ENCODE measurements at places on chromosomes 11 and 22. TPM values are rescaled to one million over a fixed set of nuclear protein-coding genes. Genes with fewer than 3 reads are reported as not detected.

Gene C11orf97
- not detected for total RNA-seq

Gene SPDYC
- total RNA-seq: not detected

Gene MS4A3
- not detected for total RNA-seq

Gene TCF20
- total RNA-seq: 77.8 TPM

Gene ANKK1
- total RNA-seq: 0.43 TPM

DNA sequence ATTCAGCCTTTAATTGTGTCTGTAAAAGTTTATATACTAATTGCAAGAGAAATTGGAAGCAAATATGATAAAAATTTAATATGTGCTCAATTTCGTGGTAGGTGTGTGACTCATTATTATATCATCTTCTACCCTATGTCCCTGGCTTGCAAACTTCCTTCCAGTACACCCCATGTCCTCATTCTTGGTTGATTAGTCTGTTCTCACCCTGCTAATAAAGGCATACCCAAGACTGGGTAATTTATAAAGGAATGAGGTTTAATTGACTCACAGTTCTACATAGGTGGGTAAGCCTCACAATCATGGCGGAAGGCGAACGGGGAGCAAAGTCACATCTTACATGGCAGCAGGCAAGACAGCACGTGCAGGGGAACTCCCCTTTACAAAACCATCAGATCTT lies 11.9 kb downstream of the MRGPRX3 start:
- no peaks in the 10 kb centered on the region for H3K4me1 ChIP-seq
- no peak for DNase-seq
- H3K36me3 ChIP-seq: no peaks in the 10 kb centered on the region
- peaks cover 20% of the 10 kb centered on the region for H3K27me3 ChIP-seq

DNA sequence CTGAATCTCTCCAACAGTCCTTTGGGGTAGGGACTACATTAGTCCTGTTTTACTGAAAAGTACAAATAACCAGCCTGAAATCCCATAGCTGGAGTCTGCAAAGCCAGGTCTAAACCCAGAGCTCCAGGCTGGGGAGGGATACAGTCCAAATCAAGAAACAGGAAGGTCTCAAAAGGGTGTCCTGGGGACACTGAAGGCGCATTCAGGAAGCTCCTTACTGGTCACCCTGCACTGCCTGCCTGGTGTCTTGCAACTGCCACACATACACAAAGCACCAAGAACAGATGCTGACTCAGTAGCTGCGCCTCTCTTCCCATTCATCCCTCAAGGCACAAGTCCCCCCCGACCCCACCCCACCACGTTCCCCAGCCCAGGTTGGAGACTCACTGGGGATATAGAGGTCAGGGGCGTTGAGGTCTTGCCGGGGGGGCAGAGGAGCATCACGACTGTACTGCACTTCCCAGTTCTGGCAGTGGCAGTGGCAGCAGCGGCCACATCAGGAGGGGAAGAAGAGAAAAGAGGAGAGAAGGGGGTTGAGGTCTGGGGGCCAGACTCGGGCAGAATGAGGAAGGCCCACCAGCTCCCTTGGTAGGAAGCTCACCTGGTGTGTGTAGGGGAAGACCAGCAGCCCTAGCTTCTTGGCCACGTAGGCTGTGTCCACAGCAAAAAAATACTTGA lies 1.6 kb downstream of the YIF1A start:
- DNase-seq: no peak
- H3K4me3 ChIP-seq: peak overlapping the region; percentile 77
- peak overlapping the region; percentile 91 for H3K27ac ChIP-seq
- peaks cover 18% of the 10 kb centered on the region for H3K4me1 ChIP-seq
- no peaks in the 10 kb centered on the region for H3K27me3 ChIP-seq

GRCh38 chr11:117219995-117220394 lies 11.9 kb downstream of the PCSK7 start:
- no peaks in the 10 kb centered on the region for H3K27me3 ChIP-seq
- DNase-seq: no peak
- H3K4me1 ChIP-seq: peaks cover 23% of the 10 kb centered on the region
- peaks cover 10% of the 10 kb centered on the region for H3K36me3 ChIP-seq
- no peak overlapping the region for H3K27ac ChIP-seq
- H3K4me3 ChIP-seq: no peak overlapping the region

GRCh38 chr11:128831174-128832120 lies 35.6 kb downstream of the KCNJ1 start:
- H3K36me3 ChIP-seq: no peaks in the 10 kb centered on the region
- DNase-seq: peak; percentile 88
- H3K4me1 ChIP-seq: peaks cover 17% of the 10 kb centered on the region
- H3K4me3 ChIP-seq: no peak overlapping the region
- no peaks in the 10 kb centered on the region for H3K27me3 ChIP-seq

- H3K27ac ChIP-seq: no peak overlapping the region
- no peak overlapping the region for H3K4me3 ChIP-seq
- no peak for DNase-seq
Measured at GRCh38 chr11:111302298-111302697, 4.0 kb downstream of the POU2AF3 start.

DNA sequence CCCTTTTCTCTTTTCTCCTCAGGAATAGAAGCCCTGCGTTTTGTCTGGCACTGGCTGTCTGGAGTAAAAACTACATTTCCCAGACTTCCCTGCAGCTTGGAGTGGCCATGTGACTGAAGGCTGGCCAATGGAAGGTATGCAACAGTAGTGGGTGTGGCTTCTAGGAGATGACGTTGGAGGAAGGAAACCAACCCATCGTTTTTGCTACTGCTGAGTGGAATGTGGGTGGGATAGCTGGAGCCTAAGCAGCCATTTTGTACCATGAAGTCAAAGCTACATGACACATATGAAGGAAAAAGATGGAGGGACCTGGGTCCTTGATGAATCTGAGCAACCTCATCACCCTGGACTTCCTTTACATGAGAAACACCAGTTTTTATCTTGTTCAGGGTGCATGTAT lies 19.6 kb downstream of the FGF3 start:
- no peaks in the 10 kb centered on the region for H3K4me1 ChIP-seq
- no peak overlapping the region for H3K27ac ChIP-seq
- DNase-seq: peak; percentile 73
- no peak overlapping the region for H3K4me3 ChIP-seq

GRCh38 chr11:80061056-80061455 lies 620.2 kb upstream of the TENM4 start:
- no peak for DNase-seq
- H3K4me1 ChIP-seq: no peaks in the 10 kb centered on the region
- H3K27ac ChIP-seq: no peak overlapping the region
- no peaks in the 10 kb centered on the region for H3K27me3 ChIP-seq
- no peak overlapping the region for H3K4me3 ChIP-seq
- no peaks in the 10 kb centered on the region for H3K36me3 ChIP-seq

- DNase-seq: no peak
- peaks cover 41% of the 10 kb centered on the region for H3K4me1 ChIP-seq
- no peaks in the 10 kb centered on the region for H3K36me3 ChIP-seq
- H3K27me3 ChIP-seq: no peaks in the 10 kb centered on the region
- no peak overlapping the region for H3K27ac ChIP-seq
Measured at GRCh38 chr11:109956124-109956793, 136.9 kb upstream of the ZC3H12C start.

DNA sequence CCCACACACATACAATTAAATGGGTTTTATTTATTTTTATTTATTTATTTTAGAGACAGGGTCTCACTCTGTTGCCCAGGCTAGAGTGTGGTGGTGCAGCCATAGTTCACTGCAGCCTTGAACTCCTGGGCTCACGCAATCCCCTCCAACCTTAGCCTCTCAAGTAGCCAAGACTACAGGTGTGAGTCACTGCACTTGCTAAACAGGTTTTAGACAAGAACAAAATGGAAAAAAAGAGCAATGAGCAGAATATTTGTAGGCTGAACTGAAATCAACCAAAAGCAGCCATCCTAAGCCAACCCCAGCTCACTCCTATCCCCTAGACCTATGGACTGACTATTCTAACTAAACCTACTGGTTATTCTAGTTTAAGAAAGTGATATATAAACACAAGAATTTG lies 37.8 kb downstream of the MRE11 start:
- H3K4me3 ChIP-seq: no peak overlapping the region
- H3K4me1 ChIP-seq: no peaks in the 10 kb centered on the region
- DNase-seq: no peak
- H3K36me3 ChIP-seq: peaks cover 13% of the 10 kb centered on the region
- H3K27ac ChIP-seq: no peak overlapping the region
- no peaks in the 10 kb centered on the region for H3K27me3 ChIP-seq

DNA sequence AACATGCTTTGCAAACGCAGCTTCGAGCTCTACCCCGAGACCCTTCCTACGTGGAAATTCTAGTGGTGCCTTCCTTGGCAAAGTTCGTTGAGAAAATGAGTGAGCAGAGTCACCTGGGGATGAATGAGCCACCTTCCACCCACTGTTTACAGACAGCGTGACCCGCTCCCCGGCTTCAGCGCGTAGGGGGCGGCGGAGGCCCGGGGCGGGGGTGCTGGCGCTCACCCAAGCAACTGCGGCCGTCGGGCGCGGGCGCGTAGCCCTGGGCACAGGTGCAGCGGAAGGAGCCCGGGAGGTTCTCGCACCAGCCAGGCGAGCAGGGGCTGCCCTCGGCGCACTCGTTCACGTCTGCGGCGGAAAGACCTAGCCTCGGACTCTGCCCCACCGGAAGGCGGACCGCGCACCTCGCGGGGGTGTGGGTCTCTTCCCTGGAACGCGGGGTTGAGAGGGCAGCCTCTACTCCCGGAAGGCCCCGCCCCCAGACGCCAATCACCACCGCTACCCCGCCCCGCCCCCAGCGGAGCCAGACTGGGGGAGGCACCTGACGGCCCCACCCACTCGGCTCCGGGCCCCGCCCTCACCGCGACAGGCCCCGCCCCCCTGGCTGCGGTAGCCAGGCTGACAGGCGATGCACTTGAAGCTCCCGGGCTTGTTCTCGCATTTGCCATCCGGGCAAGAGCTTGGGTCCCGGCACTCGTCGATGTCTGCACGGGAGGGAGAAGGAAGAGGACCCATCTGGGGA lies 11.8 kb downstream of the LTBP3 start:
- H3K4me3 ChIP-seq: no peak overlapping the region
- H3K27ac ChIP-seq: no peak overlapping the region
- H3K4me1 ChIP-seq: peaks cover 11% of the 10 kb centered on the region
- H3K36me3 ChIP-seq: peaks cover 4% of the 10 kb centered on the region
- no peaks in the 10 kb centered on the region for H3K27me3 ChIP-seq

DNA sequence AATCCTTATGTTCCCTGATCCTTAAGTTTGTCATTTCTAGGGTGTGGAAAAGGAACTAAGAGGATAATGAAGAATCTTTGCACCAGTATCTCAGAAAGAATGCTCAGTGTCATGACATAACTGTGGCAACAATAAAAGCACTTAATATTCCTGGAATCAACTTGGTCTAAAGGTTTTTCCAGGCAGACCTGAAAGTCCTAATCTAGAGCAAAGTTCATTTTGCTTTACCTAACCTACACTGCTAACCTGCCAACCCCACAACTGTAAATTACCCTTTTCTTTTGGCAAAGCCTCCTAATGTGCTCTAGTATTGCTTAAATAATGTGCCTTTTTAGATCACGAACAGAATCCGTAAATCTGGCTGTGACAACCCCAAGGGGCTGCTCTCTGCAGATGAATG lies 82.5 kb downstream of the AMBRA1 start:
- H3K27me3 ChIP-seq: no peaks in the 10 kb centered on the region
- H3K4me3 ChIP-seq: no peak overlapping the region
- H3K27ac ChIP-seq: no peak overlapping the region

GRCh38 chr11:78350646-78351165 lies 66.9 kb downstream of the GAB2 start:
- DNase-seq: peak; percentile 79
- peak overlapping the region; percentile 20 for H3K4me3 ChIP-seq
- peaks cover 70% of the 10 kb centered on the region for H3K4me1 ChIP-seq
- no peaks in the 10 kb centered on the region for H3K27me3 ChIP-seq

DNA sequence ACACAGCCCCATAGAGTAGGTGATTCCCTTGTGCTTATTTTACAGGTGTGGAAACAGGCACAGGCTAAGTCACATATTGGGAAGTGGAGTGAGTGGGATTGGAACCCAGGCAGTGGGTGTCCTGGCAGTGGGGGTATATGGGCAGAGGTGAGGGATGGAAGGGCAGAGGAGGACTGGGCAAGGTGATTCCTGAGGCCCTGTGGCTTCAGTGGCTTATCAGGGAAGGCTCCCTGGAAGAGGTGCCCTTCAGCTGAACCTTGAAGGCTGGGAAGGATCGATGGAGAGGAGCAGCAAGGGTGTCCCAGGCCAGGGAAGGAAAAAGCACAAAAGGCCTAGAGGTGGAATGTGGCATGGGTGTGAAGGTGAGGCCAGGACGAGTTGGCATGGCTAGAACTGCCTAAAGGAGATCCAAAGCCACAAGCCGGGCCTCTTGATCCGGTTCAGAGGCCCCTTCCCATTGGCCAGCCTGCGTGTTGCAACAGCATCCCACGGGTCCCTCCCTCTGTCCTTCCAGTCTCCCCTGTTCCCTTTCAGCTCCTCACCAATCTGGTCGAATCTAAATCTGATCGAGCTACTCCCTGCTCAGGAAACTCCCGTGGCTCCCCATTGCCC lies 41.7 kb downstream of the MCM5 start:
- H3K4me1 ChIP-seq: no peaks in the 10 kb centered on the region
- peaks cover 9% of the 10 kb centered on the region for H3K36me3 ChIP-seq
- H3K27ac ChIP-seq: no peak overlapping the region
- H3K27me3 ChIP-seq: no peaks in the 10 kb centered on the region
- H3K4me3 ChIP-seq: no peak overlapping the region
- no peak for DNase-seq

GRCh38 chr22:36514766-36515165 lies 7.9 kb upstream of the FOXRED2 start:
- peaks cover 92% of the 10 kb centered on the region for H3K36me3 ChIP-seq
- no peaks in the 10 kb centered on the region for H3K4me1 ChIP-seq
- no peak overlapping the region for H3K4me3 ChIP-seq
- H3K27me3 ChIP-seq: no peaks in the 10 kb centered on the region

GRCh38 chr22:22748297-22748743 lies 103.9 kb downstream of the GGTLC2 start:
- peak; percentile 57 for DNase-seq
- H3K27ac ChIP-seq: no peak overlapping the region
- no peaks in the 10 kb centered on the region for H3K27me3 ChIP-seq
- H3K36me3 ChIP-seq: no peaks in the 10 kb centered on the region
- no peak overlapping the region for H3K4me3 ChIP-seq

GRCh38 chr11:95307286-95307685 lies 76.3 kb upstream of the SESN3 start:
- no peaks in the 10 kb centered on the region for H3K36me3 ChIP-seq
- no peak overlapping the region for H3K4me3 ChIP-seq
- H3K4me1 ChIP-seq: no peaks in the 10 kb centered on the region
- H3K27ac ChIP-seq: no peak overlapping the region
- H3K27me3 ChIP-seq: no peaks in the 10 kb centered on the region
- DNase-seq: no peak

DNA sequence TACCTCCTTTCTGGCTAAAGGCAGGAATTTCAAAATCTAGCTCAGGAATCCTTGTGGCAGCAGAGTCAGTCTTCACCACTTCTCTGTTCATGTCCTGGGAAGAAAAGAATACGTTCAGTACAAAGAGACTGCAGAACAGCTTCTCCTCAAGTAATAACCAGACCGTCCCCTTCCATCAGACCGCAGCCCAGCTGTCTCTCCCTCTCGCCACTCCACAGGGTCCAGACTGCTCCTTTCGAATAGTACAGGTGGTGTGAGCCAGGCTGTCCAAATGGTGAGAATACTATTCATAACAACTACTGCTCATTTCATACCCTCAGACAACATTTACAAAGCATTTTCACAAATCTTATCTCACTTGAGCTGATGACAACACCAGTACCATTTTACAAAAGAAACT lies 857 bp downstream of the ZPR1 start:
- peak overlapping the region; percentile 94 for H3K4me3 ChIP-seq
- H3K36me3 ChIP-seq: peaks cover 46% of the 10 kb centered on the region
- peaks cover 4% of the 10 kb centered on the region for H3K4me1 ChIP-seq
- H3K27me3 ChIP-seq: no peaks in the 10 kb centered on the region
- DNase-seq: no peak

Data from A673 (cell line).